ENCODE measurements at places on chromosomes 7 and 10.

DNA sequence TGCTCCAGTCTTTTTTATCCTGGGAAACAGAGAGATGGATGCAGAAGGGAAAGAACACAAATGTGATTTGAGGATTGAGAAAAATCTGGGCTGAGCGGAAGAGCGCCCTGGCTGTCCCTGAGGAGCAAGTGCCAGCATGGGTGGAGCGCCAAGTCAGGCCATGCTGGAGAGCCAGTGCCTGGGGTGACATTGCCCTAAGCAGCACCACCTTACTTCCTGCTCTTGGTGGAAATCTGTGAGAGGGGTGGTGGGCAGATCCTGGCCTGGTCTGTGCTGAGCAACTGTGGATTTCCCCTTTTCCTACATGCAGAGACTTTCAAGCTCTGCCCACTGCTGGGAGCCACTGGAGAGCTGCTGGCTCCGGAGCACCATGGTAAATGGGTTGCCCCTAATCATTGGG, 36.9 kb downstream of the DDIT4 start:
- no peak for DNase-seq

- DNase-seq = no peak
Measured at GRCh38 chr10:124217031-124217430, 123.6 kb upstream of the CHST15 start.

DNA sequence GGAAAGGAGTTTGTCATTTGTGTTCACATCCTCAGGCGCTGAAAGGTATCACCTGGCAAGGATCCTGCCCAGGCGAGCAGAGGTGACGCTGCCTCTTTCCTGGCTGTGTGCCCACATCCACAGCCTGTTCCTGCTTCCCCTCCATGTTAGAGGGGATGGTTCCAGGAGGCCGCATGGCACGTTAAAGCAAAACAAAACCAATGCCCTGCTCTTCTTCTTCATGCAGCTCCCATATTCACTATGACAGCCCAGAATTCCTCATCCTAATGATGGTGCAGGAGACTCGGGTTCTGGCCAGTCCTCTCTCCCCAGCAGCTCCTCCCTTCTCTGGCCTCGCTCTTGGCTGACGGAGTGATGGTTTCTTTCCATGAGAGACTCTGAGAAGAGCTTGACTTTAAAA, 678.5 kb upstream of the ANKRD30A start:
- DNase-seq = no peak

- no peak for DNase-seq
Measured at GRCh38 chr10:97748116-97748515, 11.2 kb downstream of the ZFYVE27 start.

DNA sequence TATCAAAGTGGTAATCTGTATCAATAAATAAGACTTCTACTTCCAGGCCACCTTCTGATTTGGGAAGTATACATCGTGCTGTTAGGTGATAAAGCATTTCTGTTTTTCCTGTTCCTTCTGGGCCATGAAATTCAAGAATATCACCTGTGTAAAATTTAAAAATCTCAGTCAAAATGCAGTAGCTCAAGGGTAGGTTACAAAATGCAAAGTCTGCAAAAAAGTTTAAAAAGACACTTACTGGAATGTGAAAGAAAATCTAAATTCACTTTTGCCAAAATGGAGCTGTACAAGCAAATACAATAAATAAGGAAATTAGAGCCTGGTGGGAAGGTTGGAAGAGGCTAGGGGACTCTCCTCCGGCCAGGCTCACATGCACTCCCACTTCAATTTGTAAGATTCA, 26.7 kb downstream of the XRCC2 start:
- DNase-seq = no peak

All from putamen (tissue), 1 donor.